ENCODE measurements at places on chromosomes 5 and 9.

DNA sequence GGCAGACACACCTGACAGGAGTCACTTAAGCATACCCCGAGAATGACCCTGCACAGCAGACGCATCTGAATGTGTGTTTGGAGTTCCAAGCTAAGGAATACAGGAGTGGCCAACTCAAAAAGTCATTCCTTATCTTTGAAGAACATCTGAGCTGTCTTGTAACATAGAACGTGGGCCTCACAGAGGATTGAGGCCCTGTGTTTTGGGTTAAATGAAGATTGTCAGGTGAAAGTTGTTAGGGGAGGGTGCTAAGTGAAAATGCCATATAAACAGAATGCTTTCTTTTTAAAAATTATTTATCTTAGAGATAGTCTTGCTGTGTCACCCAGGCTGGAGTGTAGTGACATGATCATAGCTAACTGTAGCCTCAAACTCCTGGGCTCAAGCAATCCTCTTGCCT is 100.9 kb downstream of the PIK3R1 start:
- no peak for DNase-seq

DNA sequence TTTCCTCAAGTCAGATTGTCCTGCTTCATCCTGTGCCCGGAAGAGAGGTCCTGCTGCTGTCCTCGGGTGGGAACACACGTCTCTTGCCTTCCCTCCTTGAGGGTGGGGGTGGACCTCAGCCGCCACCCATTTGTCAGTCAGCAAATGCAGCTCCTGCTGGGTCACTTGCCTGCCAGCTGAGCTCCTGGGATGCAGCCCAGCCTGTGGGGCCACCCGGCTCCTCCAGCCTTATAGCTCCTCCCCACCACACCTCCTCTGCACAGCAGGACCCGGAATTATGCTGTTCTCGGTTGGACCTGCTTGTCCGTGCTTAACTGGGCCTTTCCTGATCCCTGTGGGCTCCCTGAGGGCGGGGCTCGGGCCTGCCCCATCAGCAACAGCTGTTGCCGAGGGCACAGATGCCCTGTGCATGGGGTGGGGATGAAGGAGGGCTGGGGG is 52.7 kb downstream of the RXRA start:
- peak; percentile 30 for DNase-seq

- DNase-seq: peak; percentile 23
Measured at GRCh38 chr5:67095346-67096171, 101.0 kb downstream of the CD180 start.

GRCh38 chr5:180900178-180900577 is 1.2 kb downstream of the BTNL8 start:
- no peak for DNase-seq

- DNase-seq: no peak
Measured at GRCh38 chr5:177189416-177189815, 55.8 kb downstream of the NSD1 start.

DNA sequence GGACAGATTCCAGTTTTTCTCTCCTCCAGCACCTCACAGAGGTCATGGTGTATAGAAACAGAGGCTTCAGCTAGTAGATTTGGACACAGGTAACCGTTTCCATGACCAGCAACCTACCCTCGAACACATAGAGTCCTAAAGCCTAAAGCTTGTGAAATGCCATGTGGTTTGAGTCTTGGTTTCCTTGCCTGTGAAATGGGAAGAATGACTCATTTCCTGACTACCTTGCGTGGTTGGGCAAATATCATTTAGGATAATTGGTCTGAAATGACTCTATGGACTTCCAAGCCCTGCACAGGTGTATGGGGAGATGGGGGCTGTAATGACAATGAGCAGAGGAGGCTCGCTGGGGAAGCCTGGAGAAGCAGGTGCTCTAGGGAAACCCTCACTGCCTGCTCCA is 134.6 kb downstream of the TTLL11 start:
- no peak for DNase-seq

- DNase-seq: no peak
Measured at GRCh38 chr9:3664044-3664443, 138.2 kb upstream of the RFX3 start.

- DNase-seq: no peak
Measured at GRCh38 chr5:10328323-10328722, 20.6 kb upstream of the CMBL start.

DNA sequence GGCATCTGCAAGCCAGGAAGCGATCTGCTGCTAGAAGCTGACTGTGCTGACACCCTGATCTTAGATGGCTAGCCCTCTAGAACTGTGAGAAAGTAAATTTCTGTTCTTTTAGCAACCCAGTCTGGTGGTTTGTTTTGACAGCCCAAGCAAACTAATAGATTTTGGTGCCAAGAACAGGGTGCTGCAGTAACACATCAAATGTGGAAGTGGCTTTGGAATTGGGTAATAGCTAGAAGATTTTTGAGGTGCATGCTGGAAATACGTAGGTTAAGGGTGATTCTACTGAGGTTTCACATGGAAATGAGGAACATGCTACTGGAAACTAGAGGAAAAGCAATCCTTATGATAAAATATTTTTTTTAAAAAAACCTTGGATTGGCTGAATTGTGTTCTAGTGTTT is 153.5 kb upstream of the SH3GL2 start:
- DNase-seq: no peak

DNA sequence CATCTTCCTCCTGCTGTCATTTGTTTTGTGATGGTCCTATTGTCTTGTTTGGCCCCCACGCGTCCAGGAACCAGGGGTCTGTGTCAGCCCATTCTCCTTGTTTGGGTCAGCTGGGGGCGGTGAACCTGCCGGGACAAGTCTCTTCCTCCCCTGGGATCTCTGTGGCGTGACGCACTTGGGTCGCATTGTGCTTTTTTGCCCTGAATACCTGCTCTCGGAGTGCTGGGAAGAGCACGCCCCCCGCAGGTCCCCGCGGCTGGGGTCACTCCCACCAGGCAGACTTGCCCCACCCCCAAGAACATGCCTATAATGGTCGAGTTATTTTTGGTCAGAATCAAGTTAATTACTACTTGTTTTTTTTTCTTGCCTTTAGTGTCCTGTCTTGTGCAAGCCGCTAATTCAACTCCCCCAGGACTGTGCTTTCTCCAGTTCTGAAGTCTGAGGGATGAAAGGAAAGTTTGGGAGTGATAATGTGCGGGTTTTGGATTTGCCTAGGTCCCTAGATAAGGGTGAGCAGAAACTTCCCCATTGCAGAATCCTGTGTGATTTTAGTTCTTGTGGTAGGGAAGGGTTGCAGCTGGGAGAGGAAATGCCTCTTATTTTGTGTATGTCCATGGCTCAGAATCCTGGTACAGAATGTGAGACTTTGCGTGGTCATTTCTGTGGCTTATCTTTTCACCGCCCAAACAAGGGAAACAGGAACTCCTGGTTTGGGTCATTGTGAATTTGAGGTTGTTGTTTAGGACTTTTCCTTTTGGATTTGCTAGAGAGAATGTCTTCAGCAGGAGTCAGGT is 789 bp downstream of the ACER2 start:
- DNase-seq: no peak

DNA sequence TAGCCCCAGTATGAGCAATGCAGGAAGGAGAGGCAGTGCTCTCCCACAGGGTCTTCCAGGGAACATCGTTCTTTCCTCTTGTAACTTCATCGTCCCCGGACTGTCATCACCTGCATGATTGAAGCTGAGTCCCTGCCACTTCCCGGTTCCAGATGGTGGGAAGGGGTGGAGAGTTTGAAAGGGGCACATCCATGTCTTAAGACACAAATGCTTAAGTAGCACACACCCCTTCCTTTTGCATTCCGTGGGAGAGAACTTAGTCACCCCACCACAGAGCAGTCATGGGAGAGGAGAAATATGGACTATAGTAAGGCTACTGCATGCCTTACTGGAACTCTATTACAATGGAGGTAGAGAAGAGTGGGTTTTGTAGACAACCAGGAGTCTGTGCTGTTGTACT is 165.3 kb upstream of the GAS1 start:
- DNase-seq: no peak

- no peak for DNase-seq
Measured at GRCh38 chr5:10201223-10201868, 48.3 kb downstream of the ATPSCKMT start.

DNA sequence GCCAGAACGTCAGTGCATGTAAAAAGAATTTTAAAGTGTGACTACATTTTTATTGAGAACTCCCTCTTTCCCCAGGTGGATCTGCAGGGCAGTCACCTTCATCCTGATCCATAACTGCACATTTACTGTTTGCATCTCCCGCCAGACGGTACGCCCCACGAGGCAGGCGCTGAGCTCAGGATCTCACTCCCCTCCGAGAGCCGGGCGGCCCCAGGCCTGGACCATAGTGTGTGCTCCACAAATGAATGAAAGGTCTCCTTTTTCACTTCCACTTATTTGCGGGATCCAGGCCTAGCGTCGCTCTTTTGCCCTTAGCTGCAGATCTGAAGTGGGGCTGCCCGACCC is 378 bp downstream of the DROSHA start:
- DNase-seq: no peak

GRCh38 chr9:98766586-98766985 is 29.8 kb downstream of the ANKS6 start:
- no peak for DNase-seq

GRCh38 chr5:65481171-65481581 is 544 bp downstream of the ADAMTS6 start:
- no peak for DNase-seq

GRCh38 chr9:70802758-70803436 is 318.5 kb downstream of the TRPM3 start:
- no peak for DNase-seq

- no peak for DNase-seq
Measured at GRCh38 chr9:37639841-37640240, 10.9 kb upstream of the FRMPD1 start.

DNA sequence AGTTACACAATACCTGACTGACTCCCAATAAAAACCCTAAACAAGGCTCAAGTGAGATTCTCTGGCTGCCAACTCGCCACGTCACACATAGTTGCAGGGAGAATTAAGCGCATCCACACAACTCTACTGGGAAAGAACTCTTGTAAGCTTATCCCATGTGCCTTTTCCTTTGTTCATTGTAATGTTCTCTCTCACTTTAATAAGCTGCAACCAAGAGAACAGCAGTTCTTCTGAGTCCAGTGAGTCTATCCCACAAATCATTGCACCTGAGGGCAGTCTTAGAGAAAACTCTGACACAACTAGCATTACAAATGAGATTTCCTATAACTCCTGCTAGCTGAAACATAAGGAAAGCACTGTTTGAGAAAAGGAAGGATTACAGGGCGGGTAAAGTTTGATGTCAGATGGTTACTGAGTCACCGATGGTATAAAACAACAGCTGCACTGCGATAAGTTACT is 27.4 kb downstream of the CENPK start:
- no peak for DNase-seq

GRCh38 chr5:179559284-179560252 is 9.2 kb downstream of the RUFY1 start:
- peak; percentile 91 for DNase-seq

DNA sequence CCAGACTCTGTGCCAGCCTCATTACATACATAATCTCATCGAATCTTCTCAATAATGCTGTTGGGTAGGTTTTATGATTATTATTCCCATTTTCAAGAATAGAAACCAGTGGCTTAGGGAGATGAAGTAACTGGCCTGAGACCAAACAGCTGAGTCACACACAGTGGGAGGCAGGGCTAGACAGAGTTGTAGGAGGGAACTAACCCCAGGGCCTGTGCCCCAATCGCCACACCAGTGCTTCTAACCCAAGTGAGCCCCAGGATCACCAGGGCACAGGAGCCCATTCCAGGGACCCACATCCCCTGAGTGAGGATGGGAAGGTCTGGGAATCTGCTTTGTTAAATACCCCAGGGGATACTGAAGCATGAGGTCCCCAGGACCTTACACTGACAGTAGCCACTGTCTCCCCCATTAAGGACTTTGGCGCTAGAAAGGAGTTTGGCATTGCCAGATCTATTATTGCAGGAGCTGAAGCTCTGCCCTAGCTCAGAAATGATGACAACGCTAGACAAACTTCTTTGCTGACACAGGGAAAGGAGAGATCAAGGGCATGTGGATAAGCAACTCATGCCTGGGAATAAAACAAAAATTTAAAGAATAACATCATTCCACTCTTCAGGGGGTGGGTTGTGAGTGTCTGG is 63.8 kb upstream of the PPARGC1B start:
- DNase-seq: no peak

GRCh38 chr5:111756581-111757354 is at the start of gene NREP:
TSS of gene NREP (minus strand) at chr5:111757194. CDS start at chr5:111755772, 1,422 bp downstream.
- peak; percentile 74 for DNase-seq

DNA sequence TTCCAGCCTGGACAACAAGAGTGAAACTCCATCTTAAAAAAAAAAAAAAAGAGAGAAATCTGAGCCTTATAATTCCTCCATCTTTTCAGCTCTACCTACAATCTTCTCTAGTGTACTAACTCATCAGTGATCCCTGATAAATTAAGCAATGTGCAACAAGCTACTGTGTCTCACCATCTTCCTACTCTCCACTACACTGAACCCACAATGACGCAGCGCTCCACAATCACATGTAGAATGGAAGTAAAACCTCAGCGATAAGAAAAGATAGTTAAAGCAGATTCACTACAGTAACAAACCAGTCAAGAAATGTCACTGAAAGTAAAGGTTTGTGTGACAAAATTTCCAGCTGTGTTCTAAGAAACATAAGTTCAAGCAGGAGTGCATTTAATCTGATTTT is 13.5 kb downstream of the ABCA1 start:
- DNase-seq: no peak

DNA sequence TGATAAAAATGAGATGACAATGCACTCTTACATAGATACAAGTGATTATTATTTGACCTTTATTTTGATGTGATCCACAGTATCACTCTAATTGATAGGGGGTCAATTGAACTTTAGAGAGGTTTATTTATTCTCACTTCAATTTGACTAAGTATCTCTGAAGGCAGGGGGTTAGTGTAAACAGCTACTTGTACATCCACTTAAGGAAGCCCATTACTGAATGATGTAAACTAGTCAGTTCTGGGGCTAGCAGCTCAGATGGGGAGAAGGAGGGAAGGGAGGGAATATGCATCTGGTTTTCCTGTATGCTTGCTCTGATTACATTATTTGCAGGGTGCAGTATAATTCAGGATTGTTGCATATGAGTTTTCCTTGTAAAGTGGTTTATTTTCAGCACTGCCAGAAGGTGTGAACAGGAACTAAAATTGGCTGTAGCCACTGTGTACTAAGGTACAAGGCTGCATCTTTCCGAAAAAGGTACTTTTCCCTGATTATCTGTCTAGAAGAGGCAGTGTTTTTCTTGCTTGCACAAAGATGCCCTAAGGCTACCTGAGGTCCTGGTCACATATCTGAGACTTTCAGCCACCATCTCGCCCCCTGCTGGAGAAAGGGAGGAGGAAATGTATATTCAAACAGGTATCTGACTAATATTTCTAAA is 51.2 kb downstream of the MRPS27 start:
- DNase-seq: no peak

GRCh38 chr5:126878085-126878484 is 101.1 kb downstream of the LMNB1 start:
- no peak for DNase-seq

GRCh38 chr5:7886849-7887475 is 18.0 kb downstream of the MTRR start:
- no peak for DNase-seq

GRCh38 chr9:89814340-89815040 is 209.7 kb downstream of the GADD45G start:
- DNase-seq: no peak

DNA sequence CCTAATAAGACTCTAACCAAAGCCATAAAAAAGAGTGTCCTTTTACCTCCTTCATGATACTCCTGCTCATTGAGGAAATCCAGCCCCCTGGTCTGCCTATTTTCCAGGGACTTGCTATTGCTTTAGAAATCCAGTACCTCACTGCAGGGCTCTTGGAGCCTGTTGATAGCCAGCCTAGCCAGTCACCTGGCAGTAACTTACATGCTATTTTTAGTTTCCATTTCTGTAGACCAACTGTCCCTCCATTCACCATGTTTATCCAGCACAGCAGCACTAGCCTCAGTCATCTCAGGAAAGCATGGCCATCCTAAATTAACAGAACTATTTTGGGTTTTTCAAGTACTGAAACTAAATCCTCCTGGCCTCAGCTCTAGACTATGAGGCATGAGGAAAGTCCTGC is 91.5 kb upstream of the PHF24 start:
- DNase-seq: no peak

Data from C1 segment of cervical spinal cord (tissue), 14 donors.